ENCODE measurements at places on chromosomes 1 and 21.

DNA sequence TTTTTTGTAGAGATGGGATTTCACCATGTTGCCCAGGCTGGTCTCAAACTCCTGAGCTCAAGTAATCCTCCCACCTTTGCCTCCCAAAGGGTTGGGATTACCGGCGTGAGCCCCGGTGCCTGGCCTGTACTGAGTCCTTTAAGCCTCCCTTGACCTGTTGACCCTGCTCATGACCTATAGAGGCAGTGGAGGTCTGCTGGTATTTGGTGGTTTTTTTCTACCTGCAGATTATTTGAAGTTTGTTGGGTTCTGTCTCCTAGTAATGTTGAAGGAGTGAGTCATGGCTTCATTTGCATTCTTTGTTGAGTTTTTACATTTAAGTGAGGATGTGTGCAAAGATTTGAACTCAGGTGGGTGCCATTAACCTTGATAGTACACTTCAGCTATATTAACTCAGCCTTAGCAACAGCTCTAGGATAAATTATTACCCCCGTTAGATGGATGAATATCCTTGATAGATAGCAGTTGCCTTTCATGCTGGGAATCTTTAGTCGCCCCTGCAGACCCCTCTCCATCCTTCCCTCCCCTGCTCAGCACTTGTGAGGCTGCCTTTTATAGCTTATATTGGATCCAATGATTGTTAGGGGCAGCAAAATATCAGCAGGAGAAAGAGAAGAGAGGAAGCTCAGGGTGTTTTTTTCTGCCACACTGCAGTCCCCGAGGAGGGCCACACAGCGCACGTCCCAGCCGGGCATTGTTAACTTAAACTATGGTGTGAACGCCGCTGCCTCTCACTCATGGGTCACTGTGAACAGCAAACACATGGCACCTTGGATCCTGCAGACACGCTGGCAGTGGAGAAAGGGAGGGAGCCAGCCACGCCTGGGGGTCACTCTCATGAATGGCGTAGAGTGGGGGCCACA is 14.9 kb upstream of the NPPB start:
- no peak for DNase-seq

DNA sequence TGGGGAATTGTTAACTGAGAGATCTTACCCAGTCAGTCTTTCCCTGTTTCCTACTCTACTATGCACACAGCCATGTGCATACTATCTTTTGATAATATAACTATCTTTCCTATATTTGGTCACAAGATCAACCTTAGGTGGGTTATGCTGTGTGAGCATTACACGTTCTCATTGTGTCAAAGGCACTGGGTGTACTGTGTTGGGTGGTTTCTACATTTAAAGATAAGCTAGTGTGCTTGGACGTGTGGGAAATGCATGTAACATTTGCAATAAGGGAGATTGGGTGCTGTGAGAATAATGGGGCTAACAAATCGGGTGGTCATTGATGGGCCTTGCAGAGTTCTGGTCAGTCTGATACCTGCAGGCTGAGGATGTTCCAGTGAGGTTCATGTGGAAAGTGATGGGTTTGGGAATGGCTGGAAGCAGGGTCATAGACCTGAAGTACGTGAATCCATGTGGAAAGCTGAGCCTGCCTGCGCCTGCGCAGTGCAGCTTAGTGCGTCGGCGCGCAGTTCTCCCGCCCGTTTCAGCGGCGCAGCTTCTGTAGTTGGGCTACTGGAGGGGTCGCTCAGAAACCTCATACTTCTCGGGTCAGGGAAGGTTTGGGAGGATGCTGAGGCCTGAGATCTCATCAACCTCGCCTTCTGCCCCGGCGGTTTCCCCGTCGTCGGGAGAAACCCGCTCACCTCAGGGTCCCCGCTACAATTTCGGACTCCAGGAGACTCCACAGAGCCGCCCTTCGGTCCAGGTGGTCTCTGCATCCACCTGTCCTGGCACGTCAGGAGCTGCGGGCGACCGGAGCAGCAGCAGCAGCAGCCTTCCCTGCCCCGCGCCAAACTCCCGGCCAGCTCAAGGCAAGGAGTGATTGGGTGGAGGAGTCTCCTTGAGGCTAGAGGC is at the start of gene MSH4:
TSS of gene MSH4 (plus strand) at position 507 of the 897 bp plus-strand sequence. CDS start at position 611, 104 bp downstream.
- no peak for DNase-seq

DNA sequence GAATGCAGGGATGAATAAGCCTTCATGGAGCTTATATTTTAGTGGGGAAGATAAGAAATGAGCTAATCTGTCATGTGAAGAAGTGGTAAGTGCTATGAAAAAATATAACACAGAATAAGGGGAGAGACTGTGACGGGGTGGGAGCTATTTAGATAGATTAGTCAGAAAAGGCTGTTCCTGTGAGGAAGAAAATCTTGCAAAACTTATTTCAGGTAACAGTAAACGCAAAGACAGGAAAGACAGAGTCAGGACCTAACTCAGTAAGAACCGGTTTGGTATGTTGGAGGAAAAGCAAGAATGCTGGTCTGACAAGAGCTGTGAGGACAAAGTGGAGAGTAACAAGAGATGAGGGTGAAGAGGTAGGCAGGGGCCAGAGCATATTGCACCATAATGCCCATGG is 22.0 kb downstream of the GNAI3 start:
- DNase-seq: no peak

GRCh38 chr1:150186789-150187559 is 37.3 kb downstream of the PLEKHO1 start:
- DNase-seq: peak; percentile 65

DNA sequence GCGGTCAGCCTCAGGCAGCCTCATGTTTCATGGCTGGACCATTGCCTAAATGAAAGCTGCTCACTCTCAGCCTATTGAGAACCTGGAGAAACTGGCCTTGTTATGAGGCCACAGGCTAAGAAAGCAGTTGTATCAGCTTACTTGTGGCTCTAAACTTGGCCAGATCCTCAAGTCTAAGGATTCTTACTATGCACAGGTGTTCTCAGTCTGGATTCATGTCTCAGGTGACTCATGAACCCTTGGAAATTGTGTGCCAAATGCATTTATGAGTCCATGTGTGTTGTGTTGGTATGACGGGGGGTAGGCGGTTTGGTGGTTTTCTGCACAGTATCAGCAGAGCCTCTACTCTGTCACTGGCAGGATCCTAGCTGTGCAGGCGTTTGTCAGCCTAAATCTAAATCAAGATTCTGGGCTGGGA is 90.4 kb downstream of the ROR1 start:
- no peak for DNase-seq

- no peak for DNase-seq
Measured at GRCh38 chr1:179012038-179012437, 13.7 kb upstream of the FAM20B start.

DNA sequence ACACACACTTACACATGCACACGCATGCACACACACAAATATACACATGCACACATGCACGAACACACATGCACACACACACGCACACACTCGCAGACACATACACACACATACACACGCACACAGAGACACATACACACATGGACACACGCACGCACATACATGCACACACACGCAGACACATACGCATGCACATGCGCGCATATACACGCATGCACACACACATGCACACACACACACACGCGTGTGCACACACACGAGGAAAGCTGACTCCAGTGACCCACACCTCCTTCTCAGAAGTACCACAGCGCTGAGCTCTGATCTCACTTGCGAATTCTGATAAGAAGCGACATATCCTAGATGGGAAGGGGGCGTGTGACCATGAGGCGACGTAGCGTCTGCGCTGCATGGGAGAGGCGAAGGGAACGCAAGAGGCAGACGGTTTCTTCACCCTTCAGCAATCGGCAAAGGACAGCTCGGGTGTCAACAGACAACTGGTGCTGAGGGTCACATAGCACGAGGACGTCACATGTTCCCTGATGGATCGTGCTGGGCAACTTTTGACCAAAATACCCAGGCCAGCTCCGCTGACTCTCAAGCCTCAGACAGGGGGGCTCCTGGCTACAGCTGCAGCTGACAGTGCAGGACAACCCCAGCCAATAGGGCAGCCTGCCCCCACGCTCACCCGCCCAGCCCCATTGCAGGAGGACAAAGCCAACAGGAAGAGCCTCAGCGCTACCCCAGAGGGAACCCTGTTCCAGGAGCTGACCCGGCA is 16.0 kb upstream of the PDE9A start:
- DNase-seq: no peak

- peak; percentile 49 for DNase-seq
Measured at GRCh38 chr1:110084227-110085078, 14.0 kb upstream of the ALX3 start.

DNA sequence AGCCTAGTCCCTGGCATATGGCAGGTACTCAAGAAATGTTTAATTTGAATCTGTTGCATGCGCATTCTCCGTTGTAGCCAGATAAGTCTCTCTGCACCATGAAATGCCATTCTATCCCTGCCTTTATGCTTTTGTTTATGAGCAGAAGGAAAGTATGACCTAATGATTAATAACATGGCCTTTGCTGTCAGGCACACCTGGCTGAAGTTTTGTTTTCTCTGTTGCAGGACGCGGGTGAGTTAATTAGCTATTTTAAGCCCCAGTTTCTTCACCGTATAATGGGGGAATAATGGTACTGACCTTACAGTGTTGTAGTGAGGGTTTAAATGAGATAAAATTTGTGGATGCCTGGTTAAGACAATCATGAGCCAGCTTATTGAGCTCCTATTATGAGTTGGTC is 87.7 kb downstream of the ST6GALNAC3 start:
- no peak for DNase-seq

- DNase-seq: peak; percentile 14
Measured at GRCh38 chr1:31624309-31624708, 6.8 kb downstream of the HCRTR1 start.

DNA sequence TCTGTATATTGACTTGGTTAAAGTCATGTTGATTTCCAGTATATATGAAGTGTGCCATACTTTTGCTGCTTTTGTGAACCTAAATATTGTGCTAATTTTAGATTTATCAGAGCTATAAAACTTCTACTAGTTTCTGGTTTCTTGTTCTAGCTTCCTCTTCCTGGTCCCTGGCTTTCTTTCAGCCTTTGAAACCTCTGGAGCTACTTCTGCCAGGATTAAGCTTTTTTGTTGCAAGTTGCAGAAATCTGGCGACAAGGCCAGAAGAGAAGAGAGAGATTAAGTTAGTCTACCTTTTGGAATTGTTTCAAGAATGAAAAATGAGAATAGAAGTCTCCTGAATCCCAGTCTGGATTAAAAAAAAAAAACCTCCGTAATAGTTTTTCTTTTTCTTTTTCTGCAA is 13.5 kb downstream of the RNF2 start:
- DNase-seq: no peak

- DNase-seq: no peak
Measured at GRCh38 chr1:62281922-62282555, 37.2 kb downstream of the KANK4 start.

- DNase-seq: peak; percentile 66
Measured at GRCh38 chr21:34617753-34618339, 2.9 kb upstream of the RCAN1 start.

DNA sequence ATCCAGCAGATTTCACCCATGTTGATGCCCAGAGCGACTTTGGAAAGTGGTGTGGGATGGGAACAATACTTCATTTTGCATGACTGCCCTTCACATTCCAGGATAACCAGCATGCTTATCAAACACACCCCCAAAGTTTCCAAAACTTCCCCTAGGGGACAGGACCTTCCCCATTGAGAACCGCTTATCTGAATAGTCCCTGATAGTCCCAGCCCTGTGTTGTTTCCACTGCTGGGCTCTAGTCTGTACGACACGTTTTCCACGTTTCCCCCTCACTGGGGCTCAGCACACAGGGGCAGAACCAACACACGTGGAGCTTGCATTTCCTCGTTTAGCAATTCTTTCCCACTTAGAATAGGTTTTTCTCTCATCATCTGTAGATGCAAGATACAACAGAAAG is 61.0 kb downstream of the BACE2 start:
- DNase-seq: no peak

- DNase-seq: no peak
Measured at GRCh38 chr1:29033829-29034466, 89.8 kb downstream of the TMEM200B start.

GRCh38 chr1:209504571-209504970 is 78.9 kb upstream of the CAMK1G start:
- DNase-seq: no peak

DNA sequence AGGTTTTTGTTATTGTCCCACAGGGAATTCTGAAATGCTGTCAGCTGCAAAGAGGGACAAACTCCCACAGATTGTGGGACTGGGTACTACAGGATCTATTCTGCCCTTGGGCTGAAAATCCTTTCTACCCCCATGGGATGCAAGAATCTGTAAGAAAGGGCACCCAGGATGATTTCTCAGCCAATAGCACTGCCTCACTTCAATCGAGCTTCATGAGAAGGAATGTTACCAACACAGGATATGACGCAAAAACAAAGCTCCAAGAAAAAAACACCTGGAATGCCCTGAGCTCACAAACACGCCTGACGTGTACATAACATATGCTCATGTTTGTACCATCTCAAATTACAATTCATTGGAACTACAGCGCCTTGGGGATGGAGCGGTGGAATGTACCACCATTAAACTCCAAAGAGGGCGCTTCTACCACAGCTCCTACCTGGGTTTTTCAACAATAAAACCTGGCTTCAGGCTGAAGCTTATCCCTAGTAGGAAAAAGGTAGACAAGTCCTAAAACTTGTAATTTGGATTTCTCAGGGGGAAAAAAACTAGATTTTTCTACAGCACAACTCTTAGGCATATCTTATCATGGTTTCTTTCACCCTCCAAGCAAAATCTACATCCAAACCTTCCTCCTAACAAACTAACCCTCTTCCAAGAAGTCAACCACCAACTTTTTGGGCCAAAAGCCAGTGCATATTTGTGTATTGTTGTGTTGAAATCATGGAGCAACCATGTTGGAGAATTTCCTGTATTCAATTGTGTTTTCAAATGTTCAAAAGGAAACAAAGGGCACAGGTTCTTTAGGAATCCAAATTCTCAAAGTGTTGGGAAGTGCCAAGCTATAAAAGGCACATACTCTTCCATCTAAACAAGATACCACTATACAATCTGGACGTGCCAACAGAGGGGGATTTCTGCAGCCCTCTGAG is 78.9 kb downstream of the TGFBR3 start:
- no peak for DNase-seq

GRCh38 chr21:38790059-38790458 is 15.7 kb upstream of the ETS2 start:
- DNase-seq: no peak

- peak; percentile 85 for DNase-seq
Measured at GRCh38 chr21:33383056-33383888, 19.9 kb upstream of the IFNGR2 start.

- no peak for DNase-seq
Measured at GRCh38 chr21:33057385-33057940, 12.5 kb upstream of the OLIG1 start.

DNA sequence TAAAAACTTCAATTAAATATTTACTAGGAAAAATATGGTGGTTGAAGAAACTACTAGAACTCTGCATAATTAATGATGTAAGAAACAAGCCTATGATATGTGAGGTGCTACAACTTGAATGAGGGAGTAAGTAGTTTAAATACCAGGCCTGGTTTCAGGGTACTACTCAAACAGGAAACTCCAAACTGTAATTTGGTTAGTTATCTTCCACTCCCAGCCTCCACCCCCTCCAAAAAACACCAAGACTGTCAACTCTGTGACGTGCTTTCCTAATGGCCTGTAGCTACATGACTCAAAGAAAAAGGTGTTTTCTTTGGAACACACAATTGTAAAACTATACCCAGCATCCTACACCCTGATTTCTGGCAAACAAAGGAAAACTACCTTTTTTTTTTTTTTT is 55.9 kb upstream of the RCC1 start:
- DNase-seq: no peak

All from HL-60 (cell line).